ENCODE measurements at places on chromosomes 6 and 20.

DNA sequence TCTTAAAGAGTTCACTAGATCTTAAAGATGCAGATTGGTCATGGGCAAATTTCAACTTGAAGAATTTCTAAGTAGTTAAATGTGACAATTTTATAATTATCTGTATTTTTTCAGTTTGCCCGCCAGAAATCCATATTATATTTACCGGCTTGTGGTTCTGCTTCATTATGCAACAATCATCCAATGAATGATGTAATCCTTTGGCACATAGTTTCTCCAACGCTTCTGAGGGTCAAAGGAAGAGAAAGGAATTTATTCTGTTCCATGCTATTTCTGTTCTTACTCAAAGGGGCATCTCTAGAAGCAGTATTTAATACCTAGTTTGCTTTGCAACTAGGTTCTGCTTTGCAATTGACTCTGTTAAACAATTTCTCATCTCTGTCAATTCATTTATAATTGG, 359.3 kb upstream of the PLCB4 start:
- no peak for DNase-seq

GRCh38 chr20:47202733-47203667, 153.5 kb downstream of the ZMYND8 start:
- DNase-seq, result no peak

DNA sequence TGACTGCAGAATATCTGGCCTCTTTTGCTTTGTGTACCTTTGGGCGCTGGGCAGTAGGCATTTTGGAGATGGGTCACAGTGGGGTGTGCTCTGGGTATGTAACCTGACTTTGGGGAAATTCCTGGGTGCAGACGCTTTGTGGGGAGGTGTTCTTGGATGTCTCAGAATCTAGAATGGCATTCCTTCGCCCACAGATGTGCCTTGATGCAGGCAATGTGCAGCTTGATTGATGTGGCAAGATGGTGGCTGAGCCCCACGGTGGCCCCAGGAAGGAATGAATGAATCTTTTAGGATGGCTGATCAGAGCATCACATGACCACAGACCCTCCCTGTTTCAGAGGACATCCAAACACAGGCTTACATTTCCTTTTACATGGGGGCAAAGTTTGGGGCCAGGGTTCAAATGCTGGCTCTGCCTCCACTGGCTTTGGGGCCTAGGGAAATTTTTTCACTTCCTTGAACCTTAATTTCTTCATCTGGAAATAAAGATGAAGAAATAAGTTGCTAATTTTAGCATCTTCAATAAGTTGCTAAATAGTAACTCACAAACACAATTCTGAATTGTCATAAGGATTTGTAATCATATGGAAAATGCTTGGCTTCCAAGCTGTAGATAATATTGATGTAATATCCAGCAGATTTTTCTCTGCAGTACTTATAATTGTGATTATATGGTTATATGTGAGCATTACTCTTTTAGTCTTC, 5.6 kb downstream of the PPP1R16B start:
- no peak for DNase-seq

DNA sequence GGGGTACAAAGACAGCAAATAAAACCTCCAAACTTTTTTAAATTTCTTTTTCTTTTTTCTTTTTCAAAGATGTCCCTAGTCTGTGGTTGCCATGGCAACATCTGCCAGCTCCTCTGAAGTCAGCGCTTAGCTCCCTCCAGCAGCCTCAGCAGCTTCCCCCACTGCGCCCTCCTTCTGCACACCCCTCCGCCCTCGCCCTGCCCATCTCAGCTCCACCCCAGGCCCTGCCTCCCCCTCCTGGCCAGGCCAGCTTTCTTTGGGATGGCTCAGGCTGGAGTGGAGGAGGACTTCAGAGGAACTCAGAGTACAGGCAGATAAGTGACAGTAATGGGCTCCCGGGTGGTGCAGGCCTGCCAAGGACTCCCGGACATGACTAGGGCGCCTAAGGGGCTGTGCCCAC, 104.6 kb downstream of the LRFN2 start:
- no peak for DNase-seq

- no peak for DNase-seq
These were observed 16.6 kb downstream of the TENT5A start for GRCh38 chr6:81735756-81736380.
